Activated naive CD4-positive, alpha-beta T cell treated with anti-CD3 and anti-CD28 coated beads, Interleukin-2, amount 50 U/mL, for 72 hours (primary cell): ENCODE measurements at places on chromosomes 5 and 9.
A peak's percentile ranks its signal among the peaks of the same experiment; 100 is the strongest.

DNA sequence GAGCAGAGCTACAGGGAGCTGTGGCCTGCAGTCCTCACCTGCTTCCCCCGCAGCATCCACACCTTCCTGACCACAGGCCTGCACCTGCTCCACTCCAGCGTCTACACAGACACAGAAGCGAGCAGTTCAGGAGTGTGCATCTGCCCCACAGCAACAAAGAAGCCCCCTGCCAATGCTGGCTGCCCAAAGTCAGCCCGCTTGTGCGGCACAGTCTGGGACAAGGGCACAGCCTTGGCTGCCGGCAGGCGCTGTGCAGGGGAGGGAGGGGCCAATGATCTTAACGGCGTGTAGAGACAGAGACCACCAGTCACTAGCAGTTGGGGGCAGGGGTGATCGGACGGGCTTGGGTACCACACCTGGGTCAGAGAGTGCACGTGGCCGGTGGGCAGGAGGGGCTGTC is 6.6 kb downstream of the BRD9 start:
- DNase-seq, result no peak

GRCh38 chr5:97545886-97546535 is 363.0 kb upstream of the RIOK2 start:
- no peak for DNase-seq

- DNase-seq, result no peak
These were observed 19.8 kb downstream of the GLT6D1 start for GRCh38 chr9:135619599-135619886.

GRCh38 chr5:7770436-7770835 is 80.5 kb downstream of the CFAP90 start:
- no peak for DNase-seq

GRCh38 chr5:112833971-112834370 is 27.1 kb upstream of the SRP19 start:
- DNase-seq, result no peak

DNA sequence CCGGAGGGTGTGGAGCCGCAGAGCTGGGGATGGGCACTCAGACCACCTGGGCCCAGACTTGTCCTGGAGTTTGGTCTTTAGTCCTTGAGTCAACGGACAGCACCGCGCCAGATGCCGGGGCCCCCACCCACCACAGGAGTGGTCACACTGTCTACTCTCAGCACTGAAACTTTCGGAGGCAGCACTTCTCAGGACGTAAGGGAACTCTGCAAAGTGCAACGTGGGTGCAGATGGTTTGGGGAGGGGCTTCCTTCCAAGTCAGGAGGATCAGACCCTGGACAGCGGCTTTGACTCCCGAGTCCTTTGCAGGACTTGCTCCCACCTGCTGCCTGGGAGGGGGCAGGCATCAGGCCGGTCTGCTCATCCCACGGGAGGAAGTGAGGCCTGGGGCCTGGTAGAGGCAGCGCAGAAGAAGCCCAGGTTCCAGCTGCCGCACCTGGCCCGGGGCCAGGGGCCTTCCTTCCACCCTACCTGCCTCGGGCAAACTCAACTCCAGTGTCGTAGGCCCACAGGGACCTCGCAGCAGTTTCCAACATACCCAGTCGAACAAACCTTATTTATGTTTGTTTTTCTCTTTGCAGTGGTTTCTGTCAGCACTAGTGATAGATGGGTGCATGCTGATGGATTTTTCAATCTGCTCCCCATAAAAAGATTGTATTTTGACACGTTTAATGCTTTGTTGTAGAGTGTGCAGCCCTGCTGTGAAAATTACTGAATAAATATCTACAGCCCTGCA is 149.8 kb upstream of the PPP1R26 start:
- DNase-seq, result no peak

DNA sequence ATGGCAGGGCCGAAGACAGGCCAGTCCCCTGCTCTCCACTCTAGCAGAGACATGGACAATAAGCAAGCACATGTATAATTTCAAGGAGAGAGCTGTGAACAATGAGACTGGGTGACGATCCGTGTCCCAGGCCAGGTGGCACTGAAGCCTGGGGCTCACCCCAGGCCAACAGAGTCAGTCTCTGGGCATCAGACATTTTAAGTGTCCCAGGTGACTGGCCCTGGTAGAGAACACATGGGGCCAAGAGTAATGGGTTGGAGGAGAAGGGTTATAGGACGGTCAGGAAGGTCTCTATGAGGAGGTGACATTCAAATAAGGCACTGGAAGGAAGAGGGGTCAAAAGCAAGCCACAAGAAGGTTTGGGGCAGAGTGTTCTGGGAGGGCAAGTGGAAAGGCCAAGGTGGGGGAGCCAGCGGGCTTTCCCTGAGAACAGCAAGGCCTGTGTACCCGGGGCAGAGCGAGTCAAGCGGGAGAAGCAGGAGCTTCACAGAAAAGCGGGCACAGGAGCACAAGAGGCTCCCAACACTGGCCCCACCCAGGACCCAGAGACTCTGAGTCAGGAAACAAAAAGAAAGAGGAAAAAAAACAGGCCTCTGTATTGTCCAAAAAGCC is 1.1 kb upstream of the AKNA start:
- no peak for DNase-seq

DNA sequence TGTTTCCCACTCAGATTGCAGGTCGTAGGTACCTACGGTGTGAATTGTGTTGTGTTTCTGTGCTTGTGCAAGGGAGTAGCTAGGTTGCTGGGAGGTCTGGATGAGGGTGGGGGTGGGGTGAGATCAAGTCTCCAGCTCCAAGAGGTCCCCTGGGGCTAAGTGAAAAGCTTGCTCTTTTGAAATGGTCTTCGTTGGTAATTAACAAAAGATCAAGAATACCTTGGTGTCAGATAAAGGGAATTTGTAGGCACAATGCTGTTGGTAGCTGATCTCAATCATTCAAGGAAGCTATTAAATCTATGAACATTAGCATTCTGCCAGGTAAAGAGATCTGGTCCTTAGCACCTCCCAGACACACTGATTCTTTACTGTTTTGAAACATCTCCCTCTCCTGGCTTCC is 928 bp upstream of the PCDHGC4 start:
- no peak for DNase-seq

DNA sequence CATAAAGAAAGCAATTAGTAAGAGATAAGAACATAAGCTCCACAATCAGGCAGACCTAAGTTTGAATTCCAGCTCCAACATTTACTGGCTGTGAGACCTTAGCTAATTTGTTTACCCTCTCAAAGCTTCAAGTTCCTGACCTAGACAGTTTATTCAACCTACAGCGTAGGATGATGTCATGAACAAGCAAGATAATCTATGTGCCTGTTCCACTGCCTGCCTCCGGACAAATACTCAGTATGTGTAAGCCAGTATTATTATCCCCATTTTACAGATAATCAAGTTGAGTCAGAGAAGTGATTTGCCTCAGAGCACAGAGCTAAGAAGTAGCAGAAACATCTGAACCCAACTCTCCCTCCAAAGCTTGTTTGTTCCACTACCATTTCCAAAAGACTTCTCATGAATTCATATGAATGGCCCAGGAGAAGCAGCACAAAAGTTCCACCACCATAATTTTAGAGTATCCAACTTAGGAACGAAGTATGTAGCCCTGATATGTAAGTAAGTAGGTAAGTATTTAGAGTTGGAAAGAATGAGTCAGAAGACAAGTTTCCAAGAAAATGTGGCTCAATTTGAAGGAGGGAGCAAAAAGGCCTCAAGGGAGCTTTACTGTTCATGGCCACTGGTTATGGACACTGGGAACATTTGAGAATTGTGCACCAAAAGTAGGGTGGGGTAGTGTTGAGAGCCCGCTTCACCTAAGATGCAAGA is 398.2 kb downstream of the NFIB start:
- no peak for DNase-seq

GRCh38 chr9:138071292-138071691 is 193.7 kb downstream of the CACNA1B start:
- DNase-seq, result no peak

- DNase-seq, result peak; percentile 22
These were observed 1.2 kb downstream of the FBXL17 start for GRCh38 chr5:108380531-108381349.

DNA sequence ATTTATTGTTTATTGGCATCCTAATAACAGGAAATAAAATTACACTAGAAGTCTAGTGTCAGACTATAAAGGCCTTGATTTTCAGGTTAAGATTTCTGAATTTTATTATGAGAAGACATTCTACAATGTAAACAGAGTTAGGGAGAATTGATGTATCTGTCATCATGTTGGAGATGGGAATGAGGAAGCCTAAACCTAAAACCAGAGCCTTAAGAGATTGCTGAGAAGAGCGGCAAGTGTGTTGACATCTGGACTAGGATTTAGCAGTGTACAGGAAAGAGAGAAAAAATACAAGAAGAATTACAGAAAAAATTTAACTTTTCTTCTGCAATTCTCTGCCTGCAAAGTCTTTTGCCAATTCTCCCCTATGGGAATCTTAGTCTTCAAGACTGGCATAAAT is 525.5 kb downstream of the NR2F1-AS1 start:
- no peak for DNase-seq

- DNase-seq, result no peak
These were observed 14.7 kb upstream of the TDRD7 start for GRCh38 chr9:97397220-97397619.

DNA sequence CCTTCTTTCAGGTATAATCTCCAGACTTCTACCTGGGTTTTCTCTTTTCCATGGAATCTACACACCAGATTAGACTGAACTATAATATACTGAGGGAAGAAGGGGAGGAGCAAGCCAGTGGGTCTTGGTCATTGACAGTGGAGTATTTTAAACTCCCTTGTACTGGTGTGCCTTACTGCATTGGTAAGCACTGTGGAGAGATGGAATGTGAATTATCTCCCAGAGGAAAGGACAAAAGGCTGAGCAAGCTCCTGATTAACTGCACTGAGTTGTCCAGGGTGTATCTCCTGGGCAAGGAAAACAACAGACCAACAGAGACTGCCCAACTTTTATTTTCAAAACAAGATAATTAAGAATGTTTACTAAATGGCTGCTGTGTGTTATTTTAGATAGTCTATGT is 29.8 kb upstream of the SLCO6A1 start:
- DNase-seq, result no peak

- DNase-seq, result no peak
These were observed 18.4 kb downstream of the TMEM38B start for GRCh38 chr9:105712773-105713172.

- DNase-seq, result no peak
These were observed 77.7 kb downstream of the RGS3 start for GRCh38 chr9:113541019-113541900.

- no peak for DNase-seq
These were observed 400.8 kb upstream of the IRX4 start for GRCh38 chr5:2283481-2284045.

DNA sequence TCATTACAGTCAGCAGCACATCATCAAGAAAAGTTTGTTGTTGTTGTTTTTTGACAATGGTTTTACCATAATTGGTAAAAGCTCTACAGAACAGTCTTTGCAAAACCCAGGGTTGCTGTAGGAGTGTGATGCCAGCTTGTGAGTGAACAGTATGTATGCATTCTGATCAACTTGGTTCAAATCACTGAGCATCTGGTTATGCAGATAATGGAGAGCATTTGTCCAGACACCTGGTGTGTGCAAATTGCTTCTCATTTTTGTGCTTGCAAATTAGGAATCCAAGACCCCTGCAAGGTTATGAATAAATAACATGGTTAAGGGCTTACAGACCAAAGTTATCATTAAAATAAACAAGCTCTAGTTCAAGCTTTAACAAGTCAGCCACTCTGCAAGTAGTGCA is 448.7 kb upstream of the ACTBL2 start:
- DNase-seq, result no peak

DNA sequence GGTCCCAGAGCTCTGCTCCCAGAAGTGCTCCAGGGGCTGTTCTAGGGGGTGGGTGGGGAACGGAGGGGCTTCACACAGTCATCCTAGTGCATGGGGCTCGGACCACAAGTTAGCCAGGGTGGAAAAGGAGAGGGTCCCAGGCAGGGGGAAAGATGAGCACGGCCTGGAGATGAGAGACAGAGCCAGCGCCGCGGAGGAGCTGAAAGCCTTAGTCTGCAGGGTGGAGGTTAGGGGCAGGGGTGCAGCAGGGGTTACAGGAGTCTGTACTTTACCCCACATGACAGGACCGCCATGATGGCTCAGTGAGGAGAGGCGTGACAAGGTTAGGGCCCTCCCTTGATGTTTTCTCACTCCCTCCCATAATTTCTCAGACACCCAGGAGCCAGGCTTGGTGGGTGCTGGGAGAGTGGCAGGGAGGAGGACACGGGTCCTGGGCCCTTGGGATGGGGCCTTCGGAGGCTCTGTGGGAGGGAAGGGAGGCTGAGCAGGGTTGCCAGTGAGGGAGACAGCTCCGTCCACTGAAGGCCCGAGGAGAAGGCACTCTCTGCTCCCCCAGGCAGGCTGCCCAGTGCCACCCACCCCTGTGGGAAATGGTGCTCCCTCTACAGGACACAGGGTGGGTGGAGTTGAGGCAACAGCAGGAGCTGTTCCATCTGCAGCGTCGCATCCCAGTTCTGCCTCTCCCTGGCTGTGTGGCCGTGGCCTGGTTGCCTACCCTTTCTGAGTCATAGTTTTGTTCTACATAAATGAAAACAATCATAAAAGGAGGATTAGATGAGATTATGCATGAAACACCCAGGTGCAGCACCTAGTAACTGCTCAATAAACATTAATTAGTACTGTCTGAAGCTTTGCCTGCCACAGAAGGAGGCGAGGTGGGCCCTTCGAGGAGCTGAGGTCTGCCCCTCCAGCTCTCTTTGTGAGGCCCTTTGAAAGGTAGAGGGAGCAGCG is 66.2 kb downstream of the NDST1 start:
- no peak for DNase-seq

DNA sequence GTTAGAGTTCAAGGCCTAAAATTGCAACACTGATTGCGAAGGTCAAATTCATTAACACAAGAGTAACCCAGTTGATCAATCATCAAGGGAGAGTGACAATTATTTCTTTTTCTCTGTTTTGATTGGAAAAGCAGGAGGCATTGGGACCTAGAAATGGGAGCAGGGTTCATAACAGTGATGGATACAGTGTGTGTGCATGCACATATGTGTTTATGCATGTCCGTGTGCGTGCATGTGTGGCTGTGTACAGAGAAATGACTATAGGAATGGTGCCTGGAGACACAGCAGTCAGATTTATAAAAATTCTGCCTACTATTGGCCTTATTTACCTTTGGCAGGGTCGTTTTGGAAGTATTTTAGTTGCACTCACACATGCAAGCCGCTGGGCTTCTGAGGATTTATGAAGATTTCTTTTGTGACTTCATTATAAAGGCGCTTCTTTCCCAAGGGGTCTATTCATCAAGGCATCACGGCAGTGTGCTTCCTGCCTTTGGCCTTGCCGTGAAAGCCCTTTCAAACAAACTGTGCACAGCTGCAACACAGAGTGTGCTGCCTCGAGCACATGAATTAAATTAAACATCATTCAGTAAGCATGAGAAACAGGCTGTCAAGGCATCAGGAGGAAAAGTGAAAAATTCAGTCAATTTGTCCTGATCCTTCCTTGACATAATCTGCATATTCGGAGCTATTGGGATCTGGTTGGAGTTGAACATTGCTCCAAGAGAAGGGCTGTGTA is 122.8 kb upstream of the PUM3 start:
- no peak for DNase-seq

- DNase-seq, result no peak
These were observed at the start of gene SEMA5A for GRCh38 chr5:9545992-9546851. SEMA5A (minus strand) TSS chr5:9546075; CDS start chr5:9379946, 166,129 bp downstream.

- no peak for DNase-seq
These were observed 153.4 kb downstream of the PIK3R1 start for GRCh38 chr5:68369023-68369359.

- no peak for DNase-seq
These were observed 97.0 kb downstream of the DRD1 start for GRCh38 chr5:175347027-175347426.
